Stimulated activated CD8-positive, alpha-beta memory T cell treated with anti-CD3 and anti-CD28 coated beads, Interleukin-7, amount 100 ng/mL, for 1 hour (primary cell): ENCODE measurements at places on chromosomes 1 and 21.

GRCh38 chr1:67935560-67935959 lies 102.3 kb upstream of the GNG12 start:
- DNase-seq = no peak

DNA sequence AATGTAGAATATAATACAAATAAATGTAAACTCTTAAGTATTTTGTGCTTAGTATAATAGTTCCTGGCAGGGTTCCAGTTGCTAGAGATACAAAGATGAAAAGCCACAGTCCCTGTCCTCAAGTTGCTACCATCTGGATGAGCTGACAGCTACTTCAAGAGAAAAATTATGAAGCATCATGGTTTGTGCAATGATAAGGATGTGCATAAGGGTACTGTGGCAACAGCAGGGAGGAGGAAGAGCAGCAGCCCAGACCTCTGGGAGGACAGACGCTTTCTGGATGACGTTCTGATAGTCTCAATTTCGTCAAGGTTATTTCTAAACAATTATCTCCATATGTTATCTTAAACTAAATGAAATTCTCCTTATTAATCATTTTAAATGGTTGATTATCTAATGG lies 198.9 kb downstream of the NTNG1 start:
- no peak for DNase-seq

DNA sequence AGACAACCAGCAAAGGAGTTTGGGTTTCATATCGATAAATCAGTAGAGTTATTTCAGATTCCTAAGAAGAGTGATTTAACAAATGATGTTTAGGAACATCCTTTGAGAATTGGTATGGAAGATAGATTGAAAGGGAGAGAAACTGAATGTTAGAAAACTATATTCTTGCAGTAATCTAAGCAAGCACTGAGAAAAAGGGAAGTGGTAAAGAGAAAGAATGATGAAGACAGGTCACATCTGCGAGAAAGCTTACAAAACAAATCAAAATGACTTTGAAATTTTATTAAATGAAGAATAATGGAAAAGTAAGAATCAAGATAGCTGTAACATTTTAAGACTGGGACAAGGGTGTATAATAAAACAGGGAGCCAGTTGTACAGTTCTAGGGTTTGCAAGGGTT lies 177.0 kb downstream of the HS2ST1 start:
- no peak for DNase-seq

DNA sequence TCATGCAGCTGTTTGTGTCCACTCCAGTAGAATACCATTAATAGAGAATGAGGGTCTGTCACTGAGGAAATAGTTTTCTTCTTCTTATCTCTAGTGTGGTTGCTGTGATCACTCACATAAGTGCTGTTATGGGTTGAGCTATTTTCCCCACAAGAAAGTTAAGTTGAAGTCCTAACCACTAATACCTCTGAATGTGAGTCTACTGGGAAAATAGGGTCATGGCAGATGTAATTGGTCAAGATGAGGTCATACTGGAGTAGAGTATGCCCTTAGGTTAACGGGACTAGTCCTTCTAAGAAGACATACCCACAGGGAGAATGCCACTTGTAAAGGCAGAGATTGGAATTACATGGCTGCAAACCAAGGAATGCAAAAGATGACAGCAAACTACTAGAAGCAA lies 70.5 kb upstream of the COL24A1 start:
- DNase-seq = no peak

GRCh38 chr1:91166106-91166712 lies 144.4 kb upstream of the ZNF644 start:
- DNase-seq = no peak

- DNase-seq = no peak
Measured at GRCh38 chr1:100646001-100646400, 73.5 kb upstream of the VCAM1 start.

- no peak for DNase-seq
Measured at GRCh38 chr1:185375583-185375982, 58.5 kb upstream of the IVNS1ABP start.

DNA sequence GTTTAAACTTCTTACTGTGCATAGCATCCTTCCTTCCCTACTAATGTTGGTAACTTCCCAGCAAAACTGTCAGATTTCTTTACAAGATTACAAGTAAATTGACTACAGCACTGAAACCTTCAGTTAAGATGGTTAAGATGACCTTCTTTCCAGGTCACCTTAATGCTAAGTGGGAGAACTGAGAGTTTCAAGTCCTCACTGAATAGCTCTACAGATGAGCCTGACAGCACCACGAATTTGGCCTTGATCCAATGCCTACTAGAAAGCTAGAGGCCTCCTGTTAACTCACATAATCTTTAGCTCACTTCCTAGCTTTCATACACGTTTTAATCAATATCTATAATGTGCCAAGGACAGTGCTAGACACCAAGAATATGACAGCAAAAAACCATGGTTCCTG lies 276.0 kb upstream of the PLD5 start:
- no peak for DNase-seq

GRCh38 chr1:66773227-66773626 lies 21.0 kb downstream of the DYNLT5 start:
- DNase-seq = no peak
